NK-92 treated with Interleukin-12 subunit alpha and Interleukin-12 subunit beta, amount 100 ng/mL, for 24 hours (cell line): ENCODE measurements at places on chromosomes 4 and X.

GRCh38 chr4:42101446-42101975 is 50.9 kb downstream of the BEND4 start:
- DNase-seq, result no peak

DNA sequence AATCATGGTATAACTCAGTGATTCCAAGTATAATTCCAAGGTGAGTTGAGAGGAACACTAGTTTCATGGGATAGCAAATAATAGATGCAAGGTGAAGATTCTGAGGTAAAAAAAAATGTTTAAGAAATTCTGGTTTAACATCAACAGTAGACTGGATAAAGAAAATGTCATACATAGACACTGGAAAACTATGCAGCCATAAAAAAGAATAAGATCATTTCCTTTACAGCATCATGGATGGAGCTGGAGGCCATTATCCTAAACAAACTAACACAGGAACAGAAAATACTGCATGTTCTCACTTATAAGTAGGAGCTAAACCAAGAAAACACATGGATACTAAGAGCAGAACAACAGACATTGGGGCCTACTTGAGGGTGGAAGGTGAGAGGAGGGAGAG is 54.6 kb upstream of the LEF1 start:
- no peak for DNase-seq

GRCh38 chr4:94575652-94576051 is 123.9 kb downstream of the PDLIM5 start:
- DNase-seq, result no peak

DNA sequence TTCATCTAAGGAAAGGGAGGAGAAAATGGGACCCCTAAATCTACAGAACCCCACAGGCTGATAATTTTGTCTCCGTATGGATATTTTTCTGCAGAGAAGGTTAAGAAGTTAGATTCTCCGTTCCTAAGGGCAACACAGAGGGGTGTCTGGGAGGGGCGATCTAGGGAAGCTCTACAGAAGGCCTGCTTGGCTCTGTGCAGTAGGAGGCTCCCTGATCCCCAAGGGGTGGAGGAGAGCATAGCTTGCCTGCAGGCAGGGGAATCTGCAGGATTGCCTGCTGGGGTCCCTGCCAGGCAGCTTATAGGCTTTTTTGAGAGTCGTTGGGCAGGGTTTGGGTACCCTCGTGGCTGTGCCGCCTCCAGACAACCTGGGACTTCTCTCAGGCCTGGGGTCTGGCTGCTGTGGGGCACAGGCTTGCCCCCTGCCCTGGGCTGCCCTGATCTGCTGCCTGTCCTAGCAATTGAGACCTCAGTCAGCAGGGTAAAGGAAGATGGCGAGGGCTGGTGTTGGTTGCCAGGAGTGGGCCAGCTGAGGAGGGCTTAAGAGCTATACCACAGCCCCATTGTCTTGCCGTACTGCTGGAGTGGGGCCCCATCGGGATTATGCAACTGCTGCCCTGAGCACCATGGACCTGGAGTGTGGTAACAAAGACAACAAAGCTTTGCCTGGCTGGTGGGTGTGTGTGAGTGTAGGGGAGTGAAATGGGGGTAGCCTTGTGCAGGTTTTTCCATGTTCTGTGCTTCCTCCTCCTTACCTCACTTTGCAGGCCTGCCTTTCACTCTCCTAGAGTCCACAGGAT is 74.1 kb downstream of the EFNB1 start:
- no peak for DNase-seq

DNA sequence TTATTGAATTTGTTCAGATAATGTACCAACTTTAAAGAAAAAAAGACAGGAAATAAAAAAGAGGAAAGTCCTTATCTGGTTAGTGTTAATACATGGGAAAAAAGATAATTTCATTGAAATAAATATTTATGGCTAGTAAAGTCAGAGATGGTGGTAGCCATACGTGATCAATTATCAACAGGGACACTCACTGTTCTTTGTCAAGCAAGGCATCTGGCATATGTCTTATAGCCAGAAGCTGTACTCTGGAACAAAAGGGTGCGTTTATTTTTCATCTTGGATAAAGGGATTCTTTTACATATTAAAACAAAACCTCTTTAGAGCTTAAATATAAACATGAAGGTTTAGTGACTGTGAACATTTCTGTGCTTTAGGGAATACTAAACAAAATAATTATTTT is 26.7 kb downstream of the HDX start:
- DNase-seq, result no peak

- DNase-seq, result no peak
These were observed 1205.5 kb downstream of the ARAP2 start for GRCh38 chr4:35038845-35039244.

- no peak for DNase-seq
These were observed 17.0 kb upstream of the AP1AR start for GRCh38 chr4:112214390-112215264.

- no peak for DNase-seq
These were observed 15.2 kb upstream of the CLOCK start for GRCh38 chr4:55561889-55562288.

GRCh38 chrX:9913146-9913433 is 54.1 kb upstream of the CLDN34 start:
- no peak for DNase-seq

GRCh38 chr4:5894266-5894665 is 1.4 kb upstream of the CRMP1 start:
- DNase-seq, result no peak

DNA sequence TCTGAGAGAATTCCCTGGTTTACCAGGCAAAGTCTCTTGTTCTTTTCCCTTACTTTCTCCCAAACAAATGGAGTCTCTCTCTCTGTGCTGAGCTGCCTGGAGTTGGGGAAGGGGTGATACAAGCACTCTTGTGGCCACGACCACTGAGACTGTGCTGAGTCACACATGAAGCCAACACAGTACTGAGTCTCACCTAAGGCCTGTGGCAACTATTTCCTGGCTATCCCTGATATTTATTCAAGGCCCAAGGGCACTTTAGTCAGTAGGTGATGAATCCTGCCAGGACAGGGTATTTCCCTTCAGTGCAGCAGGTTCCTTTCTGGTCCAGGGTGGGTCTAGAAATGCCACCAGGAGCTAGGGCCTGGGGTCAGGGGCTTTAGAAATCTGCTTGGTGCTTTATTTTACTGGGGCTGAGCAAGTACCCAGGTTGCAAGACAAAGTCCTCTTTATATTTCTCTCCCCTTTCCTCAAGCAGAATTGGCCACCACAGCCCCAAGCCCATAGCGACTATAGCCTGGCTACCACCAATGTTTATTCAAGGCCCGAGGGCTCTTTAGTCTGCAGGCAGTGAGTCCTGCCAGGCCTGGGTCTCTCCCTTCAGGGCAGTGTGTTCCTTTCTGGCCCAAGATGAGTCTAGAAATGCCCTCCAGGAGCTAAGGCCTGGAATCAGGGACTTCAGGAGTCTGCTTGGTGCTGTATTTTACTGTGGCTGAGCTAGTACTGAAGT is 10.5 kb downstream of the ARL13A start:
- no peak for DNase-seq

DNA sequence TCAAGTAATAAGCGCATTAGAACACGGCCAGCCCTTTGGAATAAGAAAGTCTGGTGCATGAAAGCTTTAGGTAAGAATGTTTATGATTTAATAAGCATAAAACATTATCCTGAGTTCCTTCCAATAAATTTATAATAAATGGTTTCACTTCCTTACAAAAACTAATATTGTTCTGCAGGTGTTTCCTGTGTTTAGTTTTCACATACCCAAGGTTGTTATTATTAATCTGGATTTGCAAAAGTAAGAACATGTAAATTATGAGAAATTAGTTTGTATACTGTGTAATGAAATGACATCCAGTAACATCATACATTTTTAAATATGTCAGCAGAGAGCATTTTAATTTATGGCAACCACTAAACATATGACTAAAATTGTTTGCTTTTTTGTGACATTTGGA is 72.1 kb downstream of the BANK1 start:
- no peak for DNase-seq

- no peak for DNase-seq
These were observed 548 bp upstream of the MAML3 start for GRCh38 chr4:140154572-140154891.

DNA sequence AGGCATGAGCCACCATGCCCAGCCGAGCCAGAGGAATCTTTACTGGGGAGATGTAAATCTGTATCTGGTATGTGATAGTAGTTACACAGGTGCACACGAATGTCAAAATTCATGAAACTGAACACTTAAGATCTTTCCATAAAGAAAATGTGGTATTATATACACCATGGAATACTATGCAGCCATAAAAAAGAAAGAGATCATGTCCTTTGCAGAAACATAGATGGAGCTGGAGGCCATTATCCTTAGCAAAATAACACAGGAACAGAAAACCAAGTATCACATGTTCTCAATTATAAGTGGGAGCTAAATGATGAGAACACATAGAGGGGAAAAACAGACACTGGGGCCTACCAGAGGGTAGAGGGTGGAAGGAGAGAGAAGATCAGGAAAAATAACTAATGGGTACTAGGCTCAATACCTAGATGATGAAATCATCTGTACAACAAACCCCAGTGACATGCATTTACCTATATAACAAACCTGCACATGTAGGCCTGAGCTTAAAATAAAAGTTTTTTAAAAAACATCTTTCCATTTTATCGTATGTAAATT is 7.8 kb downstream of the TMEM156 start:
- no peak for DNase-seq

DNA sequence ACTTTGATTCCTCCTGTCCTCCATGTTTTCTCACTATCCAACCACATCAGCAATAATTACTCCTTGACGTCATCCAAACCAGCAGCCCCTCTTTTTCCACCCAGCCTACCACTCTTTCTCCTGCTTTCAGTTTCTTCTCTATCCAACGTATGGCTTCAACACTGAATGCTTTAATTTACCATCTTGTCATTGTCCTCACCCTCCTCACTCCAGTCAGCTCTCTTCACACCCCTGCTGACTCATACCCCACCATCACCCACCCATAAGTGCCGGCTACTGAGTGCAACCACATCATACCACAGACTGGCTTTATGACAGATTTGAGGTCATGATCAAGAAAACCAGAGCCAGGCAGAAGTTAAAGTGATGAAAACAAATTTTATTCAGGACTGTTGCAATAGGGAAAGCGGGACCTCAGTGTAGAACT is 9.8 kb upstream of the ANXA5 start:
- DNase-seq, result peak; percentile 67

- no peak for DNase-seq
These were observed 128.5 kb upstream of the TSPAN5 start for GRCh38 chr4:98786866-98787265.

- DNase-seq, result no peak
These were observed 182.0 kb downstream of the TENT5D start for GRCh38 chrX:80602036-80602860.

DNA sequence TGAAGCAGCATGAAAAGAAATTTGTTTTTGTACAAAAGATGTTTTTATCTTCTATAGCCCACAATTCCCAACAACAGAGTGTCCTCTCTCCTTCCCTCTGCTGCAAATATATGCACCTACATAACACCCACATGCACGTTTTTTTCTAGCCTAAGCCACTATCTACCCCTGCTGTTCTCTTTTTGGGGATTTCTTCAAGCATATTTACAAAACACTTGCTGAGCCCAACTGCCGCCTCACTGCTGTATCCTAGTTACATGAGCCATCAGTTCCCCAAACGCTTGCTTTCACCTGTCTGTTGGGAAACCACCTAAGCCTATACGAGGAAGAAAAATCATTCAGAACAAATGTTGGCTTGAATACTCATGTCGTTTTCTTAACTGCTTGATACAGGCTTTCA is 127.2 kb downstream of the CHRNA9 start:
- DNase-seq, result no peak

DNA sequence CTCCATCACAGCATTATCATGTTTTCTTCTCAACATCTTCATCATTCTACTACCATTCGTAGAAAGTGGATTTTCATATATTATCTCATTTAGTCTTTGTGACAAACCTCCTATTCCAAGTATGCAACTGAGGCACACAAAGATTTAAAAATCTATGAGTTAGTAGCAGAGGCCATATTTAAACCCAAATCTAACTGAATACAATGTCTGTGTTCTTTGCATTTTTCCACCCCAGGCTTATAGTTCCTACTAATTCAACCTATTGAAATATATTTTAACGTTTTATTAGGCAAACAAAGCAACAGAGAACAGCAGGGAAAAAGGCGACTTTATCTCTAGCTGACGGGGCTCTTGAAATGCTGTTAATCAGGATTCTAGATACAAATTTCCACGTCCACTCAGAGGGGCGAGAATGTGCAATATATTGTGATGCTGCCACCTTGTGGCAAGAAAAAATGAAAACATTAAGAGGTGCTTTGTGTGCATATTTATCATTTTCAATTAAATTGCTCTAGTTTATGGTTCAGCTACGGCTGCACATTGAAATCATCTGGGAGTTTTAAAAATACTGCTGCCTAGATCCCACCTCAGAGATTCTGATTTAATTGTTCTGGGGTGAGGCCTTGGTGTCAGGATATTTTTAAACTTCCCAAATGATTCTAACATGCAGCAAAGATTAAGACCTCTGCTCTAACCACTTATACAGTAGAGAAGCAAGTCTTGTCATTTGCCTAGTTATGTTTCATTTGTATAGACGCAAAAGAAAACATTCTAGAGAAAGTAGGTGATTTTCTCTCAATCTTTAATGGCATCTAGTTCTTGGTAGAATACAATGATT is 315.9 kb downstream of the MAPK10 start:
- no peak for DNase-seq

GRCh38 chr4:107826421-107826980 is 1.8 kb downstream of the SGMS2 start:
- no peak for DNase-seq

- DNase-seq, result no peak
These were observed 82.9 kb downstream of the PDLIM5 start for GRCh38 chr4:94534401-94535312.

DNA sequence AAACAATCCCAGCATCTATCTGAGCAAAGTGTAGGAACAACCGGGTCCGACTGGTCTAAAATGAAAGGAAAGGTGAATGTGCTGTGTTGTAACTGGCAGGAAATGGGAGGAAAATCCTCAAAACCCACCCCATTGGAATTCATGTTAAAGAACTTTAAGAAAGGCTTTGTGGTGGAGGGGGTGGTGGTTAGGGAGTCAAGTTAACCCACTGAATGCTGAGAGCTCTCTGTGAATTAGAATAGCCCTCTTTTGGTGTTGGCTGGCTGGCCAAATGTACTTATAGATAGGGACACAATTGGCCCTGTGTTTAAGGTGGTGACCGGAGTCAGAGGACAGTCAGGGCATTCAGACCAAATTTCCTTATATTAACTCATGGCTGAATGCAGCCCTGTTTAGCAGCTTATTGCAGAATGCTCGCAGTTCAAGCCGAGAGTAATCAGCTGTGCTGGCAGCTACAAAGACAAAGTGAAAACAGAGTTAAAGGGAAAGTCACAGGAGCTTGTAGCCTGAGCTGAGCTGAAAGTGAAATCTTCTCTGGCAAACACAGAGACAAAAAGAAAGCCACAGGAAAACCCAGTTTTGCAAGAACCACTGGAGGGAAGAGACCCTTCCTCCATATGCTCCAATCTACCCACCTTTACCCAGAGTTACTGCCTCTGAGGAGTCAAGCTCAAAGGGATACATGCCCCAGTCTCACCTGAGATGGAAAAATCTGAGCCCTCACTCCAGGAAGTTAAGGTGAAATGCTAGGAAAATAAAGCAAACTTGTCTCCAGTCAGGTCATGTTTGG is 38.5 kb upstream of the UGT2B7 start:
- DNase-seq, result no peak
